NCI-H526 treated with DMSO at 0.1 percent for 48 hours (cell line): ENCODE measurements at places on chromosomes 1 and 21.

GRCh38 chr1:183144752-183145151 is 41.3 kb upstream of the LAMC2 start:
- DNase-seq = no peak

DNA sequence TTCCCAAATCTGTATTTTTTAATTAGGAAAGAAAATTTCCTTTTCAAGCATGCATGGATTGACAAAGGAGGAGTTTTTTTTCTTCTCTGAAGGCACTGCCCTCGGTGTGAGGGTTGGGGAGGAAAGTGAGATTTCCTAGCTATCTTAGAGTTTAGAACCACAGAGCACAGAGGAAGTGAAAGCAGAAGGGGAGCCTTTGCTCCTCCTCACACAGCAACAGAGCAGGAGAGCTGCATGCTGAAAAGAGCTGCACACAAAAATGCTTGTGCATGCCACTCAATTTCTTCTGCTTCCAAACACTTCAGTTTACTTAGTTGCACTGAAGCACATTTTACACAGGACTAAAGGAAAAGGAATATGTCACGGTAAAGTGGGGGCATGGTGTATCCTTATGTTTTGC is 308.1 kb downstream of the GPATCH2 start:
- no peak for DNase-seq

GRCh38 chr21:15928196-15928595 is 198.4 kb downstream of the USP25 start:
- no peak for DNase-seq

GRCh38 chr1:190474650-190475211 is 2.9 kb downstream of the BRINP3 start:
- DNase-seq = no peak

GRCh38 chr1:235357485-235358373 is 9.5 kb upstream of the TBCE start:
- peak; percentile 8 for DNase-seq

DNA sequence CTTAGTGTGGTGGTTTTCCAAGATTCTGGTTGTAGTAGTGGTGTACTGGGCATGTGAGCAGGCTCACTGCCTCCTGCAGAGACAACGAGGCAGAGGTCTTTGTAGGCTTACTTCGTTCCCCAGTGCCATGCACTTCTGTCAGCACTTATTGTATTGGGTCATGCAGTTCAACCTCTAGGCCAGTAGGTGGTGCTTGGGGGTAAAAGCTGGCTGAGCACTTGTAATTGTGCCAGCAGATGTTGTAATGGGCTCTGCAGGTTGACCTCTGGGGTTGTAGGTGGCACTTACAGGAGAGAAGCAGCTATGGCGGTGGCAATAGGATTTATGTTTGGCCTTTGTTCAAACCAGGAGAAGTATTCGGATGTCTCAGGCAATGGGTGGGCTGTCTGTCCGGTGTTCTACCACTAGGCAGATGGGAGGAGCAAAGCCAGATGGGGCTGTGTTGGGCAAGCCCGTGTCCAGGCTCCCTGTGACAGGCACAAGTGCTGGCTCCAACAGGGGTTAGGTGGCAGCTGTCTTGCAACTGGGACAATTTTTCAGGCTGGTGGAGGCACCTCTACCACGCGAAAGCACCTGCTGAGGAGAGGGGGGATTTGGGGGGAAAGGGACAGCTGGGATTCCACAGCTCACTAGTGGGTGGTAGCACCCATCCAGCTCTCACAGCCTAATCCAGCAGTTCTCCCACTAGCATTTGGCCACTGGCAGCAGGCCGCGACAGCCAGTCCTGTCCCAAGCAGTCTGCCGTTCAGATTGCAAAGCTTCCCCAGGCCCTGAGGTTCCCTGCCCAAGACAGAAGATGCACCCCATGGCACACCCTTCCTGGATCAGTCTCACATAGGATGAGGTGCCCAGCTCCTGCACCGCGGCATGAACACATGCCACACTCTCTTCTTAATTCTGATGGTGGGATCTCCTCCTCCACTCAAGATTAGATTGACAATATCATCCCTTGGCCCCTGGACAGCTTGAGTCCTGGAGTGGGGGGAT is 274.5 kb downstream of the CTH start:
- DNase-seq = peak; percentile 46

- DNase-seq = no peak
These were observed 4.6 kb upstream of the ENAH start for GRCh38 chr1:225657462-225657989.

DNA sequence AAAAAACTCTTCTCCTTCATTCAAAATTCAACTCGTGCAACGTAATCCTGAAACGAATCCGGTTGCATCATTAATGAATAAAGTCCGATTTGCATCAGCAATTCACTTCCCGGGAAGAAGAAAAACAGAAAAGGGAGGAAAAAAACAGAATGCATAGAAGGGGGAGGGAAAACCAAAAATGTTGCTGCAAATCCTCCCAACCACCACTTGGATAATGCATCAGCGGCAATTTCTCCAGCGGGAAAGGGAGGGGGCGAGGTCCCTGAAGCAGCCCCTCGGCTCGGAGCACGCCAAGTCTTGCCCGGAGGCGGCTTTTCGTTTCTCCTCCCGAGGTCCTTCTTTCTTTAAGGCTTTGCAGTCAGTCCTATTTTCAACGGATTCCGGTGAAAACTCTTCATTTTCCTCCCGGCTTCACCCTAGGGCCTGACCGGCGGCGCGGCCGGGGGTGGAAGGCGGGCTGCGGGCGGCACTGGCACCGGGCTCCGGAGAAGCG is 723 bp downstream of the CDC42BPA start:
- peak; percentile 13 for DNase-seq

DNA sequence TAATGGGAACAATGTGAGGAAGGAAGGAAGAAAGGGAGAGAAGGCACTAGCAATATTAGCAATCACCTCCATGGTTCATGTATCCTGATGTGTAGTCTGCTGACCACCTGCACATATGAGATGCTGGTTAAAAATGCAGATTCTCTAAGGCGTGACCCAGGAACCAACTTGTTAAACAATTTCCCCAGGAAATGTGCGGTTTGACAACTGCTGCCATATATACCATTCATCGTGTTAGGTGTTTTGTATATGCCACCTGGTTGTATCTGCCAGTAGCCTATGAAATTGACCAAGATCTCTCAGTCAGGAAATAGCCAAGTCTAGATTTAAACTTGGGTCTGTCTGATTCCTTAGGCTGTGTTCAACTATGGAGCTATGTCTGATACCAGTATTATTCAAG is 4.1 kb downstream of the SEMA4A start:
- DNase-seq = no peak

DNA sequence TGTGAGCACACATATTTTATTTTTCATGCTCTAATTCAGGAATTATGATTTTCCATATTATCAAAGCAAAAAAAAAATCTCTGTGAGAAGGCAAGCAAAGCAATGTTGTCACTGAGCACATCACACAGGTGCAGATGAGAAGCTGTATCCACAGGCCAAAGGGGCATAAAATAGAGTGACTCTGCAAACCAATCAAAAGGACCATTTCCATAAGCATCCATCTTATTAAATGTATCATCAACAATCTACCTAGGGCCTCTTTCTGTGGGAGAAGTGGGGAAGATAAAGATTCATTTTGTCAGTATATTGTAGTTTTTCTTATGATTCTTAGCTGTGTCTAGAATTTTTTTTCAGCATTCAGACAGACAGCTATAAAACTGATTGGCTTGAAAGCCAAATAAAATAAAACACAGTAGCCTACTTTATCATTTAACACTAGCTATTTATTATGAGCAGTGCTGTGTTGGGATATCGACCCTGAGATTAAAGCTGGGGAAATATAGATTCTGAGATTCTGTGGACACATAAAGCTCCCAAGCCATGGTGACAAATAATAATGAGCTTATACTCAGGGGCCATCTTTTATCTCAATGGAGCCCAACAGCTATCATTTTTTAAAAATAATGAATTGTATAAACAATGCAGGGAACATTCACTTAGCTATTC is 90.3 kb downstream of the LPAR3 start:
- no peak for DNase-seq

DNA sequence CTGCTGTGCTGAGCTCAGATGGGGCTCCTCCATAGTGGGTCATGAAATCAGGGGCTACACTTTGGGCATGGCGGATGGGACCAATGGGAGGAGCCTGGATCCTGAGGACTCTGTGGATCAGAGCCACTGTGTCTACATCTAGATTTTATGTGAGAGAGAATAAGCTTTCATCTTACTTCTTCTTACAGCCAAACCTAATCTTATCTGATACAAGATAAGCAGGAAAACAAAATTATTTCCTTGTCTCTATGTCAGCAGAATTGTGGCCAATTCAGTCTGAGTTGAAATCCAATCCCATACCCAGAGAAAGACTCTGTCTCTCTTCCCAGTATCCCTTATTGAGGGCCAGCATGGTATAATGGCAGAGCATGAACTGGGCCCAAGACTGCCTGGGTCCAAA is 56.2 kb downstream of the KIF14 start:
- DNase-seq = no peak

- no peak for DNase-seq
These were observed 85.1 kb upstream of the RHOU start for GRCh38 chr1:228650141-228650540.

- no peak for DNase-seq
These were observed 66.5 kb downstream of the PEX14 start for GRCh38 chr1:10541286-10541685.

GRCh38 chr1:234755449-234755863 is 145.5 kb upstream of the IRF2BP2 start:
- DNase-seq = no peak

- no peak for DNase-seq
These were observed 23.8 kb downstream of the RIMS3 start for GRCh38 chr1:40641601-40642242.

- DNase-seq = no peak
These were observed 14.9 kb upstream of the VASH2 start for GRCh38 chr1:212935387-212935981.

DNA sequence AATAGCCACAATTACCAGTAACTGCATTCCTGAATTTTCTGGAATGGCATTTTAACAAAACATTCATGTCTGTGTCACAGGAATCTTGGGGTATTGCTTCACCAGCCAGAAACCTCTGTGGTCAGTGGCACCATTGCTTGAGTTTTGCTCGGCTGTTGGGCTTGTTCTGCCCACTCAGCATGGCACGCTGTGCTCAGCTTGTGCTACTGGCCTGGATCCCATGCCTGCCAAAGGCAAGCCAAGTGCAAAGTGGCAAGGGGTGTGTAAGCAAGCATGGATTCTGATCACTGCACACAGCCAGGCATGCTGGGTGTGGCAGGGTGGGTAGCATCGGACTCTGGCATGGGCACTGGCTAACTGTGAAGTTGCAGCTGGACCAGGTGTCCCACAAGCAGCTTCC is 1150.9 kb downstream of the MRPL39 start:
- DNase-seq = no peak
